ENCODE measurements at places on chromosomes 5 and 9.
A peak's percentile ranks its signal among the peaks of the same experiment; 100 is the strongest.

DNA sequence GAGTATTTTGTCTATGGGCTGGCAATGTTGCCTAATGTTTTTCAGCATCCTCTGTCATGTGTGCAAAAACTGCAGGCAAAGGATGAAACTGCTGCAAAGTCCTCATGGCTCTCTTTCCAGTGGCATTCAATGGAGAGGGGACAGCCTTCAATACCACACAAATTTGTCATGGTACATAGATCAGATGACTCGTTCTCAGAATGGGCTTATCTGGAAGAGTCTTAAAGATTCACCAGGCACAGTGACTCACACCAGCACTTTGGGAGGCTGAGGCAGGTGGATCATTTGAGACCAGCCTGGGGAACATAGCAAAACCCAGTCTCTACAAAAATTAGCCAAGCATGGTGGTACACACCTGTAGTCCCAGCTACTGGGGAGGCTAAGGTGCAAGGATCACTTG lies 5.3 kb downstream of the CDKN2AIPNL start:
- no peak for DNase-seq

DNA sequence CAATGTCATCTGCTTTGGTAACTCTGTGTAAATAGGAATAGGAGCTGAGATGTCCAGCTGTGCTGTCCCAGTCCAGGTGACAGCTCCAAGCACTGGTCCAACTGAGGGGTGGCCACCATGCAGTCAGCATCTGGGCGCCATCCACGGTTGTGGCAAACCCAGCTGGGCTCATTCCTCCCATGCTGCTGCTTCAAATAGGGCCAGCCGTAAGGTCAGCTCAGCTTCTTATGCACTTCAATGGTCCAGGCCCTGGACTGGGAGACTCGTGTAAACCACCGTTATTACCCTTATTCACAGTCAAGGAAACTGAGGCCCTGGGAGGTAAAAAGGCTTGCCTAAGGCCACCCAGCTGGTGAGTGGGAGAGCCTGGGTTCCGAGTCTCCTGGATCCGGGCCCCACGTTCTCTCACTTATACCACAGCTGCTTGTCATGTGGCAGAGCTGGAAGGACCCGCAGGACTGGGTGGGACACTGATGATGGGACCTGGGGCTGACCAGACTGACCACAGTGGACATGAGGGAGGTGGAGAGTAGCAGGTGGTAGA lies 38.7 kb upstream of the ANGPTL2 start:
- DNase-seq, result no peak

- no peak for DNase-seq
Measured at GRCh38 chr9:116303270-116303669, 149.7 kb downstream of the PAPPA start.

GRCh38 chr5:95725071-95725820 lies 5.9 kb upstream of the RHOBTB3 start:
- no peak for DNase-seq

DNA sequence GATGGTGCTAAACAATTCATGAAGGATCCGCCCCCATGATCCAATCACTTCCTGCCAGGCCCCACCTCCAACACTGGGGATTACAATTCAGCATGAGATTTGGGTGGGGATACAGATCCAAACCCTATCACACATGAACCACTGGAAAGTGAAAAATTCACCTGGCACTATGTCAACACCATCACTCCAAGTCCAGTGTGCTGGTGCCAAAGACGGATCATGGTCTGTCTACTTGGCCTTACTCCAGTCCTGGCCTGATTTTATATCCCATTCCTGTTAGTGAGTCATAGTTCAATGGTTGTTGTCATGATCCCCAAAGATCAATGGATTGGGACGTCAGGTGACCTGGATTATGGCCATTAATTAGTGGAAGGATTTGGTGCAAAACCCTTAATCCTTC lies 147.4 kb upstream of the RPS23 start:
- DNase-seq, result peak; percentile 57

GRCh38 chr9:33924978-33925797 lies 108.2 kb downstream of the UBE2R2 start:
- DNase-seq, result no peak

DNA sequence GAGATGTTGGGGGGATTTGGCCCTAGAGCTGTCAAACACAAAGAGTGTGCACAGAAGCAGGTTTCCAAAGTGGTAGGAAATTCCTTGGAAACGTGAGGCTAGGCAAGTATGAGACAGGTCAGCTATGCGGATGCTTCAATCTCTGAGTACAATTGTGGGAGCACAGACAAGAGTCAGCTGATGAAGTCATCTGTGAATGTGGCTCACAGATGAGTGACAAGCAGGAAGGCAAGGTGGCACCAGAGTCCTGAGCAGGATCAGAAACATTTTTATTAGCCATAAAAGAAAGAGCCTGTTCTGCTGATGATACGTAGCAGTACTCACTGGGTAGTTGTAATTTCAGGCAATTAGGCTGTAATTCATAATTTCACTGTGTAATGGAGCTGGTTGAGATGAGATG lies 117.0 kb downstream of the DCP2 start:
- DNase-seq, result no peak

GRCh38 chr5:179375831-179376365 lies 30.6 kb upstream of the ADAMTS2 start:
- DNase-seq, result no peak

- no peak for DNase-seq
Measured at GRCh38 chr5:71828291-71829040, 109.4 kb downstream of the CARTPT start.

DNA sequence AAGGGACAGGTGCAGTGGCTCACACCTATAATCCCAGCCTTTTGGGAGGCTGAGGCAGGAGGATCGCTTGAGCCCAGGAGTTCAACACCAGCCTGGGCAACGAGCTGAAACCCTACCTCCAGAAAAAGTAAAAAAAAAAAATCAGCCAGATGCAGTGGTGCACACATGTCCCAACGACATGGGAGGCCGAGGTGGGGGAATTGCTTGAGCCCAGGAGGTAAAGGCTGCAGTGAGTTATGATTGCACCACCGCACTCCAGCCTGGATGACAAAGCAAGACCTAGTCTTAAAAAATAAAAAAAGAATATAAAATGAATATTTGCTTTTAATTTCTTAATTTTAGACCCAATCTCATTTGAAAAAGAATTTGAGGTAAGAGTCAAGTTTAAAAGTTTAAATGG lies 143.5 kb downstream of the LPAR1 start:
- DNase-seq, result no peak

GRCh38 chr9:38371495-38371894 lies 21.0 kb upstream of the ALDH1B1 start:
- DNase-seq, result no peak

GRCh38 chr5:98880151-98880550 lies 48.7 kb downstream of the CHD1 start:
- no peak for DNase-seq

GRCh38 chr5:85921590-85921989 lies 696.2 kb upstream of the COX7C start:
- no peak for DNase-seq

DNA sequence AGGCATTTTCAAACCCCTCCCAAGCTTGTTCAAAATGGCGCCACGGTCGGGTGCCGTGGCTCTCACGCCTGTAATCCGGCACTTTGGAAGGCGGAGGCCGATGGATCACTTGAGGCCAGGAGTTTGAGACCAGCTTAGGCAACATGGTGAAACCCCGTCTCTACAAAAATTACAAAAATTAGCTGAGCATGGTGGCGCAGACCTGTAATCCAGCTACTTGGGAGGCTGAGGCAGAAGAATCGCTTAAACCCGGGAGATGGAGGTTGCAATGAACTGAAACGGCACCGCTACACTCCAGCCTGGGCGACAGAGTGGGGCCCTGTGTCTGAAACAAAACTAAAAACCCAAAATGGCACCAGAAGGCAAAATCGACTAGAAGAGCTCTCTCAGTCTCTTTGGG lies 142.0 kb downstream of the MTX3 start:
- no peak for DNase-seq

GRCh38 chr9:125844611-125845010 lies 97.4 kb downstream of the PBX3 start:
- DNase-seq, result no peak

GRCh38 chr9:95947118-95947517 lies 71.6 kb downstream of the ERCC6L2 start:
- no peak for DNase-seq

DNA sequence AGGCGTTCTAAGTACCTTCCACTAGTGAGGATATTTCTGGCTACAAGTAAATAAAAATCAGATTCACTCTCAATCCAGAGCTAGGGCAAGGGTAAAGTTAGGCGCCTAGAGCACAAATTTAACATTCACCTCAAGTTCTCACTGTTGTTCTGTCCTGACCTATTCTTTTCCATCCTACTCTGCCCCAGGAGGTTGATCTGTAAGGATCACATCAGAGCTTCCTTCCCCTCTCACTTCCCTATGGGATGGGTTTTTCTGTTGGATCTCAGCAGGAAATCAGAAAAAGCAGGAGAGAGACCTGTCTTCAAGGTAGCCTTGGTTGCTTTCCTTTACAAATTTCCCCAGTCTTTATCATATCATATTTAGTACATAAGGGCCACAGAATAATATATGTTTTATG lies 316.7 kb downstream of the GABRG2 start:
- DNase-seq, result no peak

DNA sequence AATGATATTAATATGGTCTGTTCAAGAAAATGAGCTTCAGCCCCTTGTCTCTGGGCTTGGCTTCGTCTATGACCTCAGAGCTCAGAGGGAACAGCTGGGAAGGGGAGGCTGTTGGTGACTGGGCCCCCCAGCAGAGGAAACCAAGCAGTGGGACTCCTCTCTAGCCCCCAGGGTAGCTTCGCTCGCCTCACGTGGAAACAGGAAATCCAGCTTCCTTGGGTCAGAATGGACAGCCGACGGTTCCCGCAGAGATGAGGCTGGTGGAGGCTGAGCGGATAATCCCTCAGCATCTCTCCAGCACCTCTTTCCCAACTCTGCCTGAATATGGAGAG lies 37.2 kb upstream of the ICE1 start:
- DNase-seq, result no peak

- no peak for DNase-seq
Measured at GRCh38 chr9:23413541-23413940, 412.5 kb downstream of the ELAVL2 start.
